ENCODE measurements at places on chromosomes 7 and 10.

GRCh38 chr7:113281223-113281622 lies 162.9 kb upstream of the SMIM30 start:
- no peak for DNase-seq

GRCh38 chr10:125056161-125057132 lies 103.9 kb downstream of the CTBP2 start:
- no peak for DNase-seq

GRCh38 chr10:86756511-86757112 lies at the start of gene BMPR1A:
Gene BMPR1A (plus strand): TSS chr10:86756619. CDS start chr10:86876019, 119,400 bp downstream.
- DNase-seq: no peak

- DNase-seq: no peak
Observed at GRCh38 chr7:140767418-140767817, 70.9 kb downstream of the NDUFB2 start.

DNA sequence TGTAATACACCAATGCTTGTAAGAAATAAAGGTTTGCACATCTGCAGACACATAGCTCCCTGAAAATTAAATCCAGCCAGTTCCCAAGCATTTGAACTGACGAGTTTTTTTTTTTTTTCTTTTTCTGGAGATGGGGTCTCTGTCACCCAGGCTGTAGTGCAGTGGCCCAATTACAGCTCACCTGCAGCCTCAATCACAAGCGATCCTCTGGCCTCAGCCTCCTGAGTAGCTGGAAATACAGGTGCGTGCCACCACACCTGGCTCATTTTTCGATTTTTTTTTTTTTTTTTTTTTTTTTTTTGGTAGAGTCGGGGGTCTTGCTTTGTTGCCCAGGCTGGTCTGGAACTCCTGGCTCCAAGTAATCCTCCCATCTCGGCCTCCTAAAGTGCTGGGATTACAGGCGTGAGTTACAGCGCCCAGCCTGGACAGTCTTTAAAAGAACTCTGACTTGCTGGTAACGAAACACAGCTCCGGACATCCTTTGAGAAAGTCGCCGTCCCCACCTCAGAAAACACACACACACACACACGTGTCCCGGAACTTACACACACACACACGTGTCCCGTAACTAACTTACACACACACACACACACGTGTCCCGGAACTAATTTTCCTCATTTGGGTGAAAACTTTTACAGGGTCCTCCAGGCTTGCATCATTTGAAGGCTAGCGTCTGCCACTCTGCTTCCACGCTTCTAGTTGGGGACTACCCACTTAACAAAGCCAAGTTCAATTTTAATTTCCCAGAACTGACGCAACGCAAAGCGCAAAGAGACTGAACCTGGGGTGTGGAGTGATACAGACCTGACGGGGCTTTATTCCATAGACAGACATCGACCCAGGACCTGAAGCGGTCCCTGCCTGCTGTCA lies 18.6 kb downstream of the OCM2 start:
- no peak for DNase-seq

- no peak for DNase-seq
Observed at GRCh38 chr7:90320801-90321494, at the start of gene FAM237B. Gene FAM237B (minus strand): TSS chr7:90321304. CDS start chr7:90319748, 1,556 bp downstream.

DNA sequence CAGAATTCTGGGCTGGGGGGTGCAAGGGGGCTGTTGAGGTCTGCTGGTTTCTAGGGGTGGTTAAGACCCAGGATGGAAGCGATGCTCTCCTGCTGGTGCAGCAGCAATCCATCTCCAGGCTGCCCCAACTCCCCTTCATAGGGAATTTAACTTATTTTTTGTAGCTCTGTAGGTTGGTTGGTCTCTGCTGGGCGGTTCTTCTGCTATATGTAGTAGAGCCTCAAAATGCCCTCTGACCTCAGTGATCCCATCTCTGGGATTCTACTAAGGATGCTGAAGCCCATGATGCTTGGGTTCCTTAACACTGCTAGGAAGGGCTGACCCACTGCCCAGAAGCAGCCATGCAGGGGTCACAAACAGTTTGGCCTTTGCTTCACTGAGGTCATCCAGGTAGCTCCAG lies 49.2 kb downstream of the LRRC20 start:
- no peak for DNase-seq

- no peak for DNase-seq
Observed at GRCh38 chr10:29471544-29471859, 163.3 kb downstream of the SVIL start.

DNA sequence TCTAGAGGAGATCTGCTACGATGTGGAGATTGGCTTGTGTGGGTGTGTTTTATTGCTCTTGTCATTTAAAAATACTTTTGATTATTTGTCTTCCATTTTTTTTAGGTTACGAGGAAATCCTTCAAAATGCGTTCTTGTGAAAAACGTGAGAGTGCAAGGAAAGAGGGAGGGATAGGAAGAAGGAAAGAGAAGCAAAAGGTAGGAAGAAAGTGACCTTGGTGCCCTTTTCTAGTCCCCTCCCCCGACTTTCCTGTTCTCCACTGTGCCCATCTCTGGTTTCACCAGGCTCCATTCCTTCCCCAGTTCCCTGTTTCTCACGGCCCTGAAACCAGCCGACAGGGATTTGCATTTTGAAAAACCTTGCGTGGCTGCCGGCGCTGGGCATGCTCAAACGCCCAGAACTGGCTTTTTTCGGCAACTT lies 506 bp upstream of the GNAI1 start:
- DNase-seq: peak; percentile 54

DNA sequence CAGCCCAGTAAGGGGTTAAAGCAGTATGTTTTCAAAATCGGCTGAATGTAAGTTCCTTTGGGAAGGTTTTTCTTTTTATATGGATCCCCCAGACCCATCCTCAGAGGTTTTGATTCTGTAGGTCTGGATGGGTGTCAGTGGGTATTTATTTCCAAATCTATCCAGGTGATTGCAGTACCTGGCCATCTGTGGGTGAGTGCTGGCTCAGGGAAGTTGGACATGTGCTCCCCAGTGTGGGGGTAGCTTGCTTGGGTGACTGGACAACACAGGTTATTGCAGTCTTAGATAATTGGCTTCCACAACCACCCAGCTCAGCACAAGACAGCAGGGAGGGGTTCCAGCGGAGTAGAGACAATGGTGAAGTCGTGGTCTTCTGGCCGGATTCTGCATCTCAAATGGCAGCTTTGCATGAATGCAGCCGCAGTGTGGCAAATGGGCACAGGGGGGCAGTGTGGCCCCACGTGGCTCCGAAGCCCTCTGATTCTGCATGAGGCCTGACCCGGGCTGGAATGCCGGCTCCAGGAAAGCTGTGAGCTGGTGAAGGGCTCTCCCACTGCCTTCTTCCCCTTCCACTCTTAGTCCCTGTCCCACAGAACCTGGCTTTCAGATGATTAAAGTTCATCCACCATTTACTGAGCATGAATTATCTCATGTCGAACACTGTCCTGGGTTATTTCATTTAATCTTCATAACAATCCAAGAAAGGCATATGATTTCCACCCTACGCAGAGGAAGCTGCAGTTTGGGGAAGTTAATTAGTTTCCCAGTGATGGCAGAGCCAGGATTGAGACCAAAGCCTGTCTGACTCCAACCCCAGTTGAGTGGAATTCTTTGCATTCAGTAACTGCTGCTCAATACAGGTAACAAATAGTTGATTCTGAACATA lies 64.5 kb upstream of the SYPL1 start:
- peak; percentile 55 for DNase-seq

DNA sequence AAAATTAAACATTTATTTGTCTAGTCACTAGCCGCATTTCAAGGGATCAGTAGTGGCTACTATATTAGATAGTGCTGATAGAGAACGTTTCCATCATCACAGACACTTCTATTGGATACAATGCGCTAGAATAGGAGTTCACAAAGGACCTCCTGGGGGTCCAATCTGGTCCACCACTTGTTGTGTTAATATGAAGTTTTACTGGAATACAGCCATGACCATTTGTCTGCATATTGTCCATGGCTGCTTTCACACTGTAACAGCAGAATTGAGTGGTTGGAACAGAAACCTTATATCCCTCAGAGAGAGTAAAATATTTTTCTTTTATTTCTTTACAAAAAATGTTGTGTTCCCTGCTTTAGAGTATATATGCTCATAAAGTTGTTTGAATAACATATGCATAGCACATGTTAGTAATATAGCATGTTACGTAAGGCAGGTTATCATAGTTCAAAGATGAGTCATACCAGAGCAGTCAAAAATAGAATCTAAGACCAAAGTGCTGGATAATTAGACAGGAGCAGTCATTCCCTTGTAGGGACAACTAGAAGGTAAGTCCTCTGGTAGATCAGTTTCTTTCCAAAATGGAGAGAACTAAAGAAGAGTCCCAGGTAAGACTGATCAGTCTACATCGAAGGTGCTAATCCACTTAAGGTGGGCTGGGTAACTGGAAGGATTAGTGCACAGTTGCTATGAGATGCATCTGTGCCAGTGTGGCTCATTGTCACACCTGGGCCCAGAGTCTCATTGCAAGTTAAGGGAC lies 14.9 kb downstream of the BZW2 start:
- DNase-seq: no peak

DNA sequence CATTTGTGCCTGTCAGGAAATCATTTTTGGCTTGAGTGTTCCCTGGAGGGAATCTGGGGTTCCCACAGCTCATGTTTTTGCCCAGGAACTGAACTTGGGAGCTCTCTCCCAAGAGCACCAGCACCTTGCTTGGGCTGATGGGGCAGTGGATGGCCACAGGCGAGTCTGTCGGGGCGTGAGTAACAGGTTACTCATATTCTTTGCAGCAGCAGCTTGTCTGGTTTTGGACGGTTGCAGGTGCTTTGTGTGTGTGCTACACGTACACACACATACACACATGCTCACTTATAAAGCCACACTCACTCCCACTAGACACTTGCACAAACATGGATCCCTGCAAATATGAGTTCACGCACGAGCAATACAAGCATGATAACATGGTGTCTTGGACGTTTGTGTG lies 2.9 kb upstream of the PALD1 start:
- no peak for DNase-seq

- no peak for DNase-seq
Observed at GRCh38 chr10:119443441-119443840, 99.1 kb downstream of the RGS10 start.

DNA sequence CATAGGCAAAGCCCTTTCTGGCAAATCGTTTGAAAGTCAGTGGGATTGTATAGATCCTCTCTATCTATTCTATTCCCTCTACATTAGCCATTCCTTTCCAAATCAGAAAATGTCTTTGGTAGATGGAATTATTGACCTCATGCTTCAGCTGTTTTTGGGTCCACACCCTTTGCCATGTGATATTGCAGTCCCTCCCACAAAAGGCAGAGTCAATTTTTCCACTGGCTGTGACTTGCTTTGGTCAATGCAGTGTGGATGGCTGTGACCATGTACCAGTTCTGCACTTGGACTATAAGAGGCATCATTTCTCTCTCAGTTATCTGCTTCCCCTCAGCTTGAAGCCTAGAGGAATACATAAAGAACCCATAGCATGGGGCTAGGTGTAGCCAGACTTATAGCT lies 332.9 kb downstream of the PTEN start:
- DNase-seq: no peak

GRCh38 chr7:76403780-76404494 lies 5.6 kb downstream of the SSC4D start:
- DNase-seq: no peak

- no peak for DNase-seq
Observed at GRCh38 chr10:32943854-32944661, 14.0 kb downstream of the ITGB1 start.

DNA sequence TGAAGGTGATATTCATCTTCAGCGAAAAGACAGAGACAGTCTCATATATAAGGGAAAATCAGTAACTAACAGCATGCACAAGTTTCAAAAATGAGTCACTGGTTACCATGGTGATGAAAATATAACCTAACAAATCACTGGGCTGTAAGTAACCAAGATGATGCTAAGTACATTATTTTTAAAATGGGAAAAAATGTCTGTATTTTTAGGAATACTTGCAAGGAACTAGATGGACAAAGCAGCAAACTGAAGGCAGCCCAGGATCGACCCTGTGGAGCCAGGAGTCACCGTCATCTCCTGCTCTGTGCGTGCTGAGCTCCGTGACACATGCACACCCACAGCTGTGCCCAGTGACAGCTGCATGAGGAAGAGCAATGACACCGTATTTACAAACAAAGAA lies 137.3 kb downstream of the ELMO1 start:
- no peak for DNase-seq

DNA sequence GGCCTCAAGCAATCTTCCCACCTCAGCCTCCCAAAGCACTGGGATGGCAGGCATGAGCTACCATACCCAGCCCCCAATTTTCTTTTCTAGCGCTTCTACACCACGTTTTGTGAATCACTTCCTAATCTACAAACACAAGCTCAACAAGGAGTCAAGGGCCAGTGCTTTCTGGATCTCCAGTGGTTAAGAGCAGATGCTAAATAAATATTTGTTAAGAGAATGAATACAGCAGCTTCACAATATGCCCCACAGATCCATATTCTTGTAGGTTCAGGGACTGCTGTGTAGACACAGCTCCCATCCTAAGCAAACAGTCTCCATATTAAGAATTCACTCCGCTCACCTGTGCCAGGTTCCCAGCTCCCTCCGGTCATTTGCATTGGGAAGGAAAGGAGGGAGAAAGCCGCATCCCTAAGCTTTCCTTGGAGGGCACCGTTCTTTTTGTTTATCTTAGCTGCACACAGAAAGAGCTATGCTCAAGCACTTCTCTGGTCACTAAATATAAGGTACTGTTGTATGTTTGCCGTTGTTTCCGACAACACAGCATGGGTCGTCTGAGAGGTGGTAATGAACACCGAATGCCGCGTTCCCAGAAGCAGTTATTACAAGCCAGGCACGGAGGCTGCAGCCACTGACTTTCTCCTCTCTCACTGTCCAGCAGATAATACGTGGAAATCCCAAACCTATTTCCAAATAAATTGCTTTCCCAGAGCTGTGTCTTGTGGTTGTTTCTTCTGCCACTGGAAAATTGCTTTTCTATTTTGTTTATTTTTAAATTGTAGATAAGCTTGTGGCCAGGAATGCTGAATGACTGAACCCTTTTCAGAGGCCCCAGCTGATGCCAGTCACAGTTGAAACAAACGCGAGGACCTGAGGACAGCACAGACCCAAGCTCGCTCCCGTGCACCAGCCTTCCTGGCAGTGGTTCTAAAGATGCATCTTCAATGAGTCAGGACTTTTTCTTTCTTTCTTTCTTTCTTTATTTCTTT lies 217.1 kb downstream of the PRPF18 start:
- no peak for DNase-seq

- DNase-seq: no peak
Observed at GRCh38 chr7:37083311-37084096, 359.2 kb upstream of the AOAH start.

GRCh38 chr7:133052826-133053225 lies 29.1 kb downstream of the CHCHD3 start:
- DNase-seq: no peak

GRCh38 chr10:100043344-100043743 lies 33.6 kb upstream of the DNMBP start:
- DNase-seq: no peak

- DNase-seq: no peak
Observed at GRCh38 chr7:139635526-139636302, 112.2 kb downstream of the CLEC2L start.

GRCh38 chr10:77832238-77832637 lies 94.3 kb downstream of the DLG5 start:
- no peak for DNase-seq
